ENCODE measurements at places on chromosomes 6 and 20.

DNA sequence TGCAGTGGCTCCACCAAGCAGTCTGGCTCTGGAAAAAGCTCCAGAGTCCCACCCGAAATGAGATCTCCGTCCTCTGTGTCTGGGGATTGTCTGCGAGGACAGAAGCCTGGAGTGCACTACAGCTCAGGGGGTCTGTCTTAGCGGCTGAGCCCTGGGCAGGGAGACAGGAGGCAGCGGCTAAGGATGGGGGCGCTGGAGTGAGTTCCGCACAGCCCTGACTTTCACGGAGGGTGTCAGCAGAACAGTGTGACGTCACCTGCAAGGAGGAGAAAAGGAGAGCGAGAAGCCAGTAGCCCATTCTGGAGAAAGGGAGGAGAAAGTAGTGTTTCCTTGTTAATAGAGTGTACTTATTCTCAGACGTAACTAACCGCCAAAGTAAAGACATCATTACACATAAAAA is 97.6 kb downstream of the FAM50B start:
- DNase-seq, result no peak

GRCh38 chr6:161050134-161050765 is 58.7 kb downstream of the MAP3K4 start:
- DNase-seq, result no peak

- no peak for DNase-seq
Observed at GRCh38 chr6:642805-643204, 14.1 kb downstream of the HUS1B start.

DNA sequence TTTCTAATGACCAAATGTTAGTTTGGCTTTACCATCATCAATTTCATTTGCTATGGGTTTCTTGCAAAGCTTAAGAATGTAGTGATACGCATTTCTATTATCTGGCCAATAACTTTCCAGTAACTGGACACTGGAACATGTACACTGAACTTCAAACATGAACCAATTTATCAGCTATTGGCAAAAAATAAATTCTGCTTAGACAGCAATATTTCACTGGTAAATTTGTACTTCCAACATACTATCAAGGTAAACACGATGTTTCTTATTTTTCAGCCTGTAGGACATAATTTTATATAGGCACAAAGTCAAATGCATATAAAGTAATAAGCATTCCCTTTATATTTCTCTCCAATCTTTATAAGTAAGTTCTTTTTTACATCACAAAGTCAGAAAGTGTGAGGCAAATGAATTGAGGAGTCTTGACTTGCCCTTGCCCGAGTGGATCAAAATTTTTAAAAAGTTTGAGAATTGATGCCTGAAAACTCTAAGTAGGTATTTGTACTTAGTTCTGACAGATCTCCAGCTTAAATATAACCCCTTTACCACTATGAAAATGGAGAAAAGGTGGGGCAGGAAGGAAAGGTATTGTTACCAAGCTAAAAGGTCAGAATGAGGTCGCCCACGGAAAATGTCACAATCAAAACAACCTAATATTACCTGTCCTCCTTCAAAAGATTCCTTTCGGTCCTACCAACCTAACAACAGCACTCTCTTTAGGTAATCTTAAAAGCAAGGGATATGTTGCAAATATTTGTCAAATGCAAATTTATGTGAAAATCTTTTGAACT is 41.3 kb downstream of the STK38 start:
- DNase-seq, result no peak

- no peak for DNase-seq
Observed at GRCh38 chr20:46801003-46801702, 91.7 kb downstream of the SLC2A10 start.

DNA sequence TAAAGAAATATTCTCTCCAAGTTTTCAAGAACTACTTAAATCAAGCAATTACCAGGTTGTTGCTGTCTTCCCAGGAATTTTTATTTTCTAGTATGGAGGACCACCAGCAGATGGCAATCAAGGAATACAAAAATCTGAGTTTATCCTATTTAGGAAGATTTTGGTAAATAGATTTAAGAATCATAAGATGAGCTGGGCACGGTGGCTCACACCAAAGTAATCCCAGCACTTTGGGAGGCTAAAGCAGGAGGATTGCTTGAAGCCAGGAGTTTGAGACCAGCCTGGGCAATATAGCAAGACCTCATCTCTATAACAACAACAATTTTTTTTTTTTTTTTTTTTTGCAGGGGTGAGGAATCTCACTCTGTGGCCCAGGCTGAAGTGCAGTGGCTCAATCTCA is 19.3 kb upstream of the SEC63 start:
- DNase-seq, result peak; percentile 31

DNA sequence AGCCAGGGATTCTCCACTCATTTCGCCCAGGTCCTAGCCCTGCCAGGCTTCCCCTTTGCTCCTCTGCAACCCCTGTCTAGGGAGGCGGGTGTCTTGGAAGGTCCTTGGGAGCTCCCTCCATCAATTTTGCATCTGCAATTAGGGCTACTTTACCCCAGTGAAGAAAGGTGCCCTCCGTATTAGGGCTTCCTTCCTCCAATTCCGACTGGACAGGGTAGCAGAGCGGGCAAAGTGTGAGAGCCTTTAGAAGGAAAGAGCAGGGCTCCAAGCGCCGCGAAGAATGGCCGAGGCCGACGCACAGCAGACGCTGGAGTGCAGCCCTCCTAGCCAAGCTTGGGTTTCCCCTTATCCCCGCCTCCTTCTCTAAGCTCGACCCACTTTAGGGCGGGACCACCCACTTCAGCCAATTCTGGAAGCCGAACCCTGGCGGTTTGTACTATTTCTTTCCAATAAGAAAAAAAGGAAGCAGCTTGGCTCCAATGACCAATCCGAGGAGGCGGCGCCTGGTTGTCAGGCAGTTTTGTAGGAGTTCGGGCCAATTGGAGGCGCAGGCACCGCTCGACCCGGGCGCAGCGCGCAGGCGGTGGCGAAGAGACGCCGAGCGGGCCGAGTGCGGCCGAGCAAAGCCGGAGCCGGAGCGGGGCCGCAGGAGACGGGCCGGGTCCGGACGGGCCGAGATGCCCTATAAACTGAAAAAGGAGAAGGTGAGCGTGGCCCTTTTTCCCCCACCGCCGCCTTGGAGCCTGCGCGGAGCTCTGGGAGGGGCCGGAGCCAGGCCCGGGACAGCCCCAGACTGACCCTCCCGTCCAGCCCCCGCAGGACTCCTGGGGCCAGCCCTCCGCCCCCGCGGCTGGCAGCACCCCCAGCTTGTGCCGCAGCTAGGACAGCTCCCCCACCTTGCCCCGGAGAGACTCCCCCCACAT is at the start of gene PPP2R5D:
Gene PPP2R5D, plus strand, starts transcription at position 570 of the 923 bp plus-strand sequence. Its CDS starts 108 bp downstream, at position 678.
- DNase-seq, result peak; percentile 98

DNA sequence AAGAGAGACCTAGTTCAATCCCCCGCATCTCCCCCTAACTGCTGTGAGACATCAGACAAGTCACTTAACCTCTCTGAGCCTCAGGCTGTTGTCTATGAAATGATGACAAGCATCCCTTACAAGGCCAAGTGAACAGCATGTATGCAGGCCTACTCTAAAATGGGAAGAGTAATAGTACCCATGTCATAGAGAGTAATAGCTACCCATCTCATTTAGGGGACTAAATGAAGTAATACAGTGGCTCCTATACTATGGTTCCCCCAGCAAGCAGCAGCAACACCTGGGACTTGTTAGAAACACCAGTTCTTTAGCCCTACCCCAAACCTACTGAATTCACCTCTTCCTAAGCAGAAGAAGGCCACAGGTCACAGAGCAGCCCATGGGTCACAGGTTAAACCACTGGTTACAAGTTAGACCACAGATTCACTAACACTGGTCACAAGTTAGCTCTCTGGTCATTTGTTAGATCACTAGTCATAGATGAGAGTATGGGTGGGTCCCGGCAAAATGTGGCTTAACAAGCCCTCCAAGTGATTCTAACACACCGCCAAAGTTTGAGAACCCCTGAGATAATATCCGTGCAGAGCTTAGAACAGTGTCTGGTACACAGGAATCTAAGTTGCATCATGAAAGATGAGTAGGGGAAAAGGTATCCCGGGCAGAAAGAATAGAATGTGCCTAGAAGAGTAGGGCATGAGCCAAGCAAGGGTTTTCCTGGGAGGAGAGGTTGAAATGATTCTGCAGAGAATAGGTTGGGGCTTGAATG is 1.4 kb downstream of the DEFB124 start:
- no peak for DNase-seq

- DNase-seq, result no peak
Observed at GRCh38 chr20:3712279-3712873, at the start of gene SIGLEC1. Gene SIGLEC1 (minus strand): TSS chr20:3712600. CDS start chr20:3707128, 5,472 bp downstream.

- no peak for DNase-seq
Observed at GRCh38 chr6:132410830-132411229, 9.6 kb upstream of the MOXD1 start.

DNA sequence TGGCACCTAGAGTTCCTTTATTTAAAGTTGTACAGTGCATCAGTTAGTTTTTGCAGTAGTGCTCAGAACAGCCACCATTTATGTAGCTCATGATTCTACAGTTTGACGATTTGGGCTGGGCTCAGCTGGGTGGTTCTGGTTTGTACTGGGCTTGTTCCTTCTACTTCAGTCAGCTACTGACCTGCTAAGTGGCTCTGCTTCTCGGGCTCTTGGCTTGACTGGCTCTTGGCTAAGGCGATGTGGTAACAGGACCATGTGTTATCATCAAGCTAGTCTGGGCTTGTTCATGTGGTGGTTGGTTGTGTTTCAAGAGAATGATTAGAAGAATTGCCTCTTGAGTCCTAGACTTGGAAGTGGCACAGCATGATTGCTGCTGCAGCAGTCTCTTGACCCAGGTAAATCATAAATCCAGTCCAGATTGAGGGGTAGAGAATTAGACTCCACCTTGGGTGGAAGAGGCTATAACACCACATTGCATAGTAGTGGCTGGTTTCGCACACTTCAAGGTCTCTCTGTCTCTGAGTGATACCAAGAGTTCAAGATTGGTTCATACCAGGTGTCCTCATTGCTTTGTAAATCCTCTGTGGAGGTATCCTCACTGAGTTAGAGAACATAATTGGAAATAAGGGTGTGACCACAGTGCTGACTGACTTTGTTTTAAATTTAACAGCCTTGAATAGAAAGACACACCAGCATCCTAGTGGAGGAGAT is 253.0 kb downstream of the ARID1B start:
- DNase-seq, result no peak

- no peak for DNase-seq
Observed at GRCh38 chr6:166375013-166375412, 7.7 kb downstream of the MPC1 start.

- DNase-seq, result no peak
Observed at GRCh38 chr6:149045404-149045803, 272.1 kb upstream of the TAB2 start.

- no peak for DNase-seq
Observed at GRCh38 chr6:40896696-40897095, 142.3 kb downstream of the UNC5CL start.

DNA sequence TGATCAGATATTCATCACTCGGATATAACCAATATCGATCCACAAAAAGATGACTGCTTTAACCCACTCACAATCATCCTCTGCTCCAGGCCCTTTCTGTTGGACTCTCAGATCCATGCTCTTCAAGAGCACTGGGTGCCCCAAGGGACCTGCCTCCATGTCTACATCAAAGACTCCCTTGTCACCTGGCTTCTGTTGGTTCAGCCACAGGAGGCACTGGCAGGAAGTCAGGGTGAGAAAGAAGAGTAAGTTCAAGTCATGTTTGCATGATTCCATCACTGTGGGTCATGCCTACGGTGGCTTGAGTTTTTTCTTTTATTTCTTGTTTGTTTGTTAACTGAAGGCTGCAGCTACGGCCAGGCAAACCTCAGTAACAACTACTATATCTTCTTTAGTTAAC is 243.3 kb downstream of the ADGRG6 start:
- DNase-seq, result no peak

DNA sequence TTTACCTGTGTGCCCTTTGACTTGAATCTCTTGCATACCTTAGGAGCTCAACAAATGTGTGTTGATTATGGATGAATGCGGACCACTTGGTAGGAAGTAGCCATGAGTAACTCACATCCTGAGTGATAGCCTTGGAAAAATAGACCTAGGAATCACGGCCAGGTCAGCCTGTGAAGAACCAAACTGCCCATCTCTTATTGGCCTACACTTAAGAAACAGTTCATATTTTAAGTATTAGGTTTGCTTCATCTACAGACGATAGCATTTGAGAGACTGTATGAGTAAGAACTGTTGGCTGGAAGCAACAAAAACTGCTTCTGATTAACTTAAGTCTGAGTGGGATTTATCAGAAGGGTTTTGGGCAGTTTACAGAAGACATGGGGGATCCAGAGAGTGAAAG is 320.1 kb upstream of the PRND start:
- DNase-seq, result no peak

DNA sequence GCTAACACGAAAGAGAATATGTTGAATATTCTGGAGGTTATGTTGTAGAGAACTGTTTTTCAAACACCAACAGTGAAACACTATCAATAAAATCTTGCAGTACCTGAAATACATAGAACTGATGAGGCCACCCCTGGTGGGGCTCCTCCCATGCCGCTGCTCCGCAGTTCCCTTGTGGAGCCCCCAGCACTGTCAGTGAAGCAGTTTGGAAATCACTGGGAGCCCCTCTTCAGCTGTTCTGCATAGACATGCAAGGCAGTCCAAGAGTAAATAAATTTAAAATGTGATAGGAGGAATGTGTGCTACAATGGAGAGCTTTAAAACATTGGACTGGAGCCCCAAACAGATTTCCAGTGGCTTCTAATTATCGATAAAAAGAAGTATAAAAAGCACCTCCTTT is 189.4 kb downstream of the FNDC1 start:
- no peak for DNase-seq

GRCh38 chr20:17142666-17143065 is 84.2 kb upstream of the PCSK2 start:
- DNase-seq, result no peak

GRCh38 chr6:44497807-44498206 is 110.3 kb downstream of the CDC5L start:
- no peak for DNase-seq

GRCh38 chr20:33229843-33230242 is 6.0 kb upstream of the BPIFA1 start:
- no peak for DNase-seq

DNA sequence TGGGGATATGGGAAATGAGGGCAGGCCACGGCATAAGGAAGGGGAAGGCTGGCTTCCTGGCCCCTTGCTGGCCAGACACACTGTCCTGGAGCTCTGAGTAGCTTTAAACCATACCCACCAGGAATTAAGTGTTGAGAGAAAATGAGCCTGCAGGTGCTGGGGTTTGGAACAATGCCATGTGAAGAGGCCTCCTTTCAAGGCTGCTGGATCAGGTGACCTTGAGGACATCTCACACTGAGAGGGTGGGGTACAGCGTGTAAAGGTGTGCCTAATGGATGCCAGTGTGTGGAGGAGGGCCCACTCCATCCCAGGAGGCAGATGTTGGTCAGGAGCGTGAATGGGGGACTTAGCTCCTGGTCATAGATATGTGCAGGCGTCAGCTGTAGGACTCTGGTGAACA is 74.8 kb upstream of the MLN start:
- no peak for DNase-seq
